Activated CD4-positive, alpha-beta T cell treated with anti-CD3 and anti-CD28 coated beads, Interleukin-2, amount 50 U/mL, for 16 hours (primary cell): ENCODE measurements at places on chromosomes 1 and 21.
A peak's percentile ranks its signal among the peaks of the same experiment; 100 is the strongest.

DNA sequence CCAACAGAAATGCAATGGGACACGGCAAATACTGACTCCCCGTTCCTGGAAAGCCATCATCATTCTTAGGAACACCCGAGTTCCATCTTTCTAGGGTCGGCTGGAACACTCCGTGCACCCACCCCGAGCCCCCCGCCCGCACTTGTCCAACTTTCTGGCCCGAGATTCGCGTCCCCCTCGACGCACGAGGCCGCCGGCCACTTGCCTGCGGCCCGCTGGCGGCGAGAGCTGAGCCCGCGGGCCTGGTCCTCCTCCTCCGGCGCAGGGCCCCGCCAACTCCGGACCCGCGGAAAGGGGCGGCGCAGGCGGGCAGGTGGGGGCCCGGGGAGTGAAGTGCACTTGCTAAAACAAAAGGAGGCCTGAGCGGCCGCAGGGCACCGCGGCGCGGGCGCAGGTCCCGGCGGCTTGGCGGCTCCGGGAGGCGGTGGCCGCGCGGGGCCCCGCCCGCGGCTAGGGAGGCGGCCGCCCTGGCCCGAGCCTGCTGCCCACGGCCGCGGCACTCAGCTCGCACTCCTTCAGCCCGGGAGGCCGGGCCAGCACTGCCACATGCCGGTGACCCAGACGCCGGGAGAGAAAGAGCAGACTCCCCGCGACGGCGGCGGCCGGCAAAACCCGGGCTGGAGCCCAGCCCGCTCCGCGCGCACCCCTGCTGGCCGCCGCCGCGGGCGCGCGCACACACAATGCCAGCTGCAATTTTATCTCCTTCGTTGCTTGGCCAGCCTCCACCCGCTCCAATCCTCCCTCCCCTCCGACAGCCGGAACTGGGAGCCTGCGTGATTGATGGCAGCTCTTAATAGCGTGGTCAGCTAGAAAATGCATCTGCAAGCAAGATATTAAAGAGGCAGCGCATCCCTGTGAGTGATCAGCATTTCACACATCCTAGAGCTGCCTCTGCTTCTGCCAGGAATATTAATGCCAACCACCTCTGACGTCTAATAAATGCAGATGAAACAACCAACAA lies 114.3 kb downstream of the RERE start:
- peak; percentile 79 for DNase-seq

- DNase-seq = no peak
Measured at GRCh38 chr1:174958396-174958795, 41.4 kb upstream of the CACYBP start.

- no peak for DNase-seq
Measured at GRCh38 chr1:158992787-158993312, 16.9 kb upstream of the IFI16 start.

DNA sequence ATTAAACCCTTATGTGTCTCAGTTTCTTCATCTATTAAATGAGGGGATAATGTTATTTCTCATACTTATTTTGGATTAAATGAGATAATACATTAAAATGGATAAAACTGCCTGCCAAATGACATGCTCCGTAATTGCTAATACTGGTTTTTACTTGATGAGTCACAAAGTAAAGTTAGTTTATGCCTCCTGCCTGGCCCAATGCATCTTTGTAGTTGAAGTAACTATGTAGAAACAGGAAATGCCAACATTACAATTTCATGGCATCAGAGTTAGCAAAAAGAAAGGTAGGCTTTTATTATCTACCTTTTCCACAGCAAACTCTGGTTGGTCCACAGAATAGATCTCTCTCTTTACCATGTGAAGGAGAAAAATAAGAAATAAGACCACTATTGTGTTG lies 214.5 kb downstream of the TBX15 start:
- no peak for DNase-seq

GRCh38 chr1:30012455-30013440 lies 710.6 kb downstream of the MATN1 start:
- DNase-seq = no peak

- DNase-seq = no peak
Measured at GRCh38 chr1:59635097-59635496, 179.7 kb upstream of the HOOK1 start.

DNA sequence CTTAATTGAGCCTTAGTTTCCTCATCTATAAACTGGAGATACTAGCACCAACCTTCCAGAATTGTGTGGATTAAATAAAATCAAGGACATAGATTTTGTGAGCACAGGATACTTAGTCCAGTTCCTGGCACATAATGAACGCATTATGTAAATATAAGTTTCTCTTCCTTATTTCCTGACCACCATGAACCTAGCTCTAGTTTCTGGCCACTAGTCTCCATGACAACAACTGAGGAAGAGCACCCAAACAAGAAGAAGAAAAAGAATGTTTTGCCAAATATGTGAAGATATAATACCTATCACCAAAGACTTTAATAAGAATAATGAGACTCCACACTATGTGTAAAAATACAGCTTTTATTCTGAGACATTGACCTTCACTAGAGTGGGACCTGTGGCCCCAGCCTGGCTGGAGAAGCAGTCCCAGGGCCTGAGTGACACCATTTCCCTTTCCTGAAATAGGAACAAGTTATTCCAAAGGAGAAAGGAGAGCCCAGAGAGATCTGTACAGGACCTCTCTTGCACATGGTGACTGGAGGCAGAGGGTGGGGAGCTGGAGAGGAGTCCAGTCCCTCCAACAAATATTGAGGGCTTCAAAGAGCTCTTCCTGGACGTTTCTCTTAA lies 940 bp upstream of the USF1 start:
- no peak for DNase-seq
